ENCODE measurements at places on chromosomes 11 and 22.

- no peak overlapping the region for H3K4me3 ChIP-seq
- no peaks in the 10 kb centered on the region for H3K36me3 ChIP-seq
- H3K27me3 ChIP-seq: no peaks in the 10 kb centered on the region
- peaks cover 27% of the 10 kb centered on the region for H3K4me1 ChIP-seq
- DNase-seq: no peak
These were observed 28.4 kb downstream of the ARFGAP2 start for GRCh38 chr11:47148270-47148669.

DNA sequence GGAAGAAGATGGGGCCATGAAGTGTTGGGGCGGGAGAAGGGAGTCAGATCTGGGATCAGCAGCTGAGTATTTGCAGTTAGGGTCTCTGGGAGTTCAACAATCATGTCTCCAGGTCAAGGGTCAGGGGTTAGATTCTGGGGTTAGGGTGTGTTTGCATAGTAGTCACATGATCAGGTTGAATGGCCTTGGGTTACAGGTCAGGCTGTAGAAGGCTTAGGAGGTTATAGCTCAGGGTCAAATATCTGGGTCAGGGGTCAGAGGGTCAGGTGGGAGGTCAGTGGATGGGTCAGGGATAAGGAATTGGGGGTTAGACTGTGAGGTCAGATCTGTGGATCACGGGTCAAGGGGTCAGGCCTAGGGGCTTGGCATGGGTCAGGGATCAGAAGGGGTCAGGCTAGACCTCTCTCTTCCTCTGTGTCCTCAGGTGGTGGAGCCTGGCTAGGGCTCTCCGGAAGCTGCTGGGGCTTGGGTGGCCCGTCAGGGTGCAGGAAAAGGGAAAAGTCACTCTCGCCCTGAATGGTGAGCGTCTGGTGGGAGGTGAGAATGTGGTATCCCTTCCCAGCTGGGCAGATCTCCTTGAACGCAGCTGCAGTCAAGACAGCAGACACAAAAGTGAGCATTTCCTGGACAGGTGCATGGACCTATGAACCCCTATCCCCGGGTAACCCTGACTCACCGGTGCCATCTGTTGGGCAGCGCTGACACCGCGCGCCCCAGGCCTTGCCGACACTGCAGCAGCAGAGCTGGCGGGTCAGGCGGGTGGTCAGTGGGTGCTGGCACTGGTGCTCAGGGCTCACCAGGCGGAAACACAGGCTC, 6.4 kb downstream of the LTBP3 start:
- no peaks in the 10 kb centered on the region for H3K27me3 ChIP-seq
- no peak overlapping the region for H3K4me3 ChIP-seq
- H3K4me1 ChIP-seq: peaks cover 50% of the 10 kb centered on the region
- H3K36me3 ChIP-seq: peaks cover 63% of the 10 kb centered on the region
- no peak overlapping the region for H3K27ac ChIP-seq

DNA sequence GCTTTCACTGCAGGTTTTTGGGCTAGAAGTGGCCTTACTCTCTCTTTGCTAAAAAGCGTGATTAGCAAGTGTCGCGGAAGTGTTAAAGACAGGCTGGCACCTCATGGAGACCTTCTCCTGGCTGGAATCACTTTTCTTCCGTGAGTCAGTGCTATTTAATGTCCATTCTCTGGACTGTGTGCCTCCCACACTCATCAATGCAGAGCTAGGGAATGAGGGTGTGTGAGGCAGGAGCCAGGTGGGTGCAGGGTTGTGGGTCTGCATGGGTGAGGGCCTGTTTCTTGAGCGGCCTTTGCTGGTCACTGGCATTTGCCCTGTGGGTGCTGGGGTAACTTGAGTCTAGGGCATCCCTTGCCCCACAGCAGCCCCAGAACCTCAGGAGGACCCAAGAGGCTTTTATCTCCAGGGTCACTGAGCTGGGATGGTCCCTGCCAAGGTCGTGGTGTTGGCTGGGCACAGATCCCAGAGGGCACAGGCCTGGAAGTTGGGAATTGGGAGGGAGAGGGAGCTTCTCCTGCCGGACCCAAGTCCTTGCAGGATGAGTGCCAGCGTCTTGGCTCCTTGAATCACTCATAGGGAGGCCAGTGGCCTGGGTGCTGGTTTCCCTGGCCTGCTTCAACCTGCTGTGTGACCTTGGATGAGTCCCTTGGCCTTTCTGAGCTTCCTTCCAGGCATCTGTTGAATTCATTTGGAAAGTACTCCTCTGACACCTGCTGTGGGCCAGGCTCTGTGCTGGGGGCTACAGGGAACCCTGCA, 30.0 kb downstream of the KIAA1671 start:
- peak overlapping the region; percentile 86 for H3K27ac ChIP-seq
- H3K4me3 ChIP-seq: no peak overlapping the region
- DNase-seq: no peak
- H3K36me3 ChIP-seq: no peaks in the 10 kb centered on the region
- no peaks in the 10 kb centered on the region for H3K27me3 ChIP-seq

GRCh38 chr11:21625982-21626381, 566.9 kb upstream of the ANO5 start:
- H3K4me1 ChIP-seq: no peaks in the 10 kb centered on the region
- no peak overlapping the region for H3K4me3 ChIP-seq
- no peaks in the 10 kb centered on the region for H3K27me3 ChIP-seq
- DNase-seq: no peak

- H3K4me3 ChIP-seq: no peak overlapping the region
- H3K27ac ChIP-seq: no peak overlapping the region
These were observed 16.9 kb upstream of the MUC5AC start for GRCh38 chr11:1140642-1141490.

DNA sequence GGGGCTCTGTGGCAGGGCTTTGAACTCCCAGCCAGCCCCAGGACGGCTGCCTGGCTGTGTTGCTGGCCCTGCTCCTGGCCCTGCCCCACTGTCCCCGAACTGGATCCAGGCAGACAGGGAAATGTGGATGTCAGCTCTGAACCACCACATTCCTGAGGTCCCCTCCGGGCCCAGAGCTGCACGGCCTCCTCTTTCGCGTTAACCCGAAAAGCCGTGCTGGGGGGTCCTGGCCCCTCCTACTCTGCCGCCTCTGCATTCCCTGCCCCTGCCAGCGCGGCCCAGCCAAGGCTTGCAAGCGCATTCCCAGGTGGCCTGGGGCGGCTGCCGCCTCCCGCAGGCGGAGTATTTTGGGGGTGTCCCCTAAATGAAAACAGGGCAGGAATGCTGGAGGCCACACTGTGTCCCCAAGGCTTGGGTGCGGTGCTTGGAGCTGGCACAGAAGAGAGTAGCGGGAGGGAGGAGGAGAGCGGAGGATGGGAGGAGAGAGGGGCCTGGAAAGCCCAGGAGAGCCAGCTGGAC, 5.4 kb downstream of the LINC01488 start:
- H3K4me1 ChIP-seq: peaks cover 62% of the 10 kb centered on the region
- H3K36me3 ChIP-seq: no peaks in the 10 kb centered on the region
- DNase-seq: peak; percentile 23
- peak overlapping the region; percentile 48 for H3K27ac ChIP-seq

DNA sequence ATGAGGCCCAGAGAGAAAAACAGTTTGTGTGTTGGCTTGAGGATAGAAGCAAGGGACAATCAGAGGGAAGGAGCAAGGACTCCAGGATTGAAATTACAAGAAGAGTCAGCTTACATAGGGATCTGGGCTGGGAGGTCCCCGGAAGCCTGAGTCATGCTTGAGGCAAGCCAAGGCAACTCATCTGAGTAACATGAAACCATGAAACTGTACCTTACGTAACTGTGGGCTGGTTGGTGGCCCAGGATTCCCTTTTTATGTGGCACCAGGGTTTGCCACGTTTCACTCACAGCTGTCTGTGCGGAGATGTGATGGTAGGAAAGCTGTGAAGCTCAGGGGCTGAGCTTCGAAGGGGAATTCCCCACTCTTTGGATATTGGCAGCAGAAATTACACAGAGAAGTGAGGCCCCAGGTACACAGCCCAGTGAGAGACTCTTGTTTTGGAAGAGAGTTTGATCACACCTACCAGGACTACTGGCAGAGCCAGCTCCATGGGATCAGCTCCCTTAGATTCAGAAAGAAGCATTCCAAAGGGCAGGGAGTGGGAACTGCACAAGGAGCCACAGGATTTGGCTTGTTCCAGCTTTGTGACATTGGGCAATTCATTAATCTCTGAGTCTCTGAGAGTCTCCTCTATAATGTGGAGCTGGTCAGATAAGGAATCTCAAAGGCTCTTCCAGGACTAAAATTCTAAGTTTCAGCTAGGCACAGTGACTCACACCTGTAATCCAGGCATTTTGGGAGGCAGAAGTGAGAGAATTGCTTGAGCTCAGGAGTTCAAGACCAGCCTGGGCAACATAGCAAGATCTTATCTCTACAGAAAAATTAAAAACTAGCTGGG, 7.8 kb downstream of the SLC5A1 start:
- no peaks in the 10 kb centered on the region for H3K36me3 ChIP-seq
- no peak for DNase-seq
- H3K27me3 ChIP-seq: no peaks in the 10 kb centered on the region
- peaks cover 23% of the 10 kb centered on the region for H3K4me1 ChIP-seq
- H3K27ac ChIP-seq: peak overlapping the region; percentile 56

DNA sequence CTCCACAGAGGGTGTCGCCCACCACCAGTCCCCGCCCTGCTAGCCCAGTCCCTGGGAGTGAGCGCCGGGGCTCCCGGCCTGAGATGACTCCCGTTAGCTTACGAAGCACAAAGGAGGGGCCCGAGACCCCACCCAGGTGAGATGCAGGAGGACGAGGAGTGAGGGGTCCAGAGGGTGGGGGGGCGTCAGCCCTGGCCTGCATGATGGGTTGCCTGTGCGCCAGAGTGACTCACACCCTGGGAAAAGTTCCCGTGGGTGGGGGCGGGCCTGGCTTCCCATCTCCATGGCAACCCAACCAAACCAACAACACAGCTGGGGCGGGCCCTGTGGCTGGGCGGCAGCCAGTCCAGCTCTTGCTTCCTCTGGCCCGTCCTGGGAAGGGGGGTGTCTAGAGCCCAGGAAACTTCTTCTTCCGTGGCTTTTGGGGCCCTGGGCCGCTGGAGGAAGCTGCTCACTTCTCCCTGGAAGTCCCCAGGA, 4.5 kb downstream of the GAS2L1 start:
- peak overlapping the region; percentile 97 for H3K27ac ChIP-seq
- H3K27me3 ChIP-seq: peaks cover 27% of the 10 kb centered on the region
- H3K36me3 ChIP-seq: no peaks in the 10 kb centered on the region
- DNase-seq: peak; percentile 95

DNA sequence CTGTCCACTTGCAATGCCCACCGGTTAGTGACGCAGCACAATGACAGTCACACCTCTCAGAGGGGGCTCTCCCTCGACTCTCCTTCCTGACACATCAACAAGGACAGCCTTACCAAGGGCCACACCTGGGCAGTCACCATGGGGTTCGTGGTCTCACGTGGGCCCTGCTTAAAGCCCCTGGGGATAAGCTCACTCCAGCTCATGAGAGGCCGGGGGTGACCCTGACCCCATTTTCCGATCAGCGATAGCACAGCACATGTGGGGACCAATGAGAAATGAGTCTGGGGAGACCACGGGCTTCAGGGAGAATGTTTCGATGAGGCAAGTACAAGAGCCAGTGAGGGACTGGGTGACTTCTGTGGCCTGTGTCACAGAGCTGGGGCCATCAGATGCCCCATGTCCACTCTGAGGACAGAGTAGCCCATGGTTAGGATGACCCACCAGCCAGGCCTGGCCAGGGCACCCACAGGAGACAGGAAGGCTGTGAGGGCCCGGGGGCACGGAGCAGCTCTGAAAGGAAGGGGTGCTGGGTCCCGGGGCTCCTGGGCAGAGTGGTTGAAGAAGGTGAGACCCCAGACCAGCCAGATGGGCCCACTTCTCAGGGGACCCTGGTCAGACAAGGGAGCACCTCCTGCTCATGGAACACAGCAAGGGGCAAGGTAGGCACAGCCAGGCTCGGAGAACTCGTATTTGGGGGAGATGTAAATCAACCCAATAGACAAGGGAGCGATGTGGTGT, 128.8 kb downstream of the MED15 start:
- no peak overlapping the region for H3K27ac ChIP-seq
- H3K4me3 ChIP-seq: no peak overlapping the region
- peaks cover 74% of the 10 kb centered on the region for H3K27me3 ChIP-seq
- no peaks in the 10 kb centered on the region for H3K36me3 ChIP-seq
- H3K4me1 ChIP-seq: no peaks in the 10 kb centered on the region

- peaks cover 11% of the 10 kb centered on the region for H3K4me1 ChIP-seq
- no peak within 1 kb of the TSS for H3K27ac ChIP-seq
- peak within 1 kb of the TSS; percentile 61 for H3K4me3 ChIP-seq
- DNase-seq: peak; percentile 38
These were observed at the start of gene DEUP1 for GRCh38 chr11:93330446-93330984. Gene DEUP1, plus strand, starts transcription at chr11:93330742. Its CDS starts 1,518 bp downstream, at chr11:93332260.

DNA sequence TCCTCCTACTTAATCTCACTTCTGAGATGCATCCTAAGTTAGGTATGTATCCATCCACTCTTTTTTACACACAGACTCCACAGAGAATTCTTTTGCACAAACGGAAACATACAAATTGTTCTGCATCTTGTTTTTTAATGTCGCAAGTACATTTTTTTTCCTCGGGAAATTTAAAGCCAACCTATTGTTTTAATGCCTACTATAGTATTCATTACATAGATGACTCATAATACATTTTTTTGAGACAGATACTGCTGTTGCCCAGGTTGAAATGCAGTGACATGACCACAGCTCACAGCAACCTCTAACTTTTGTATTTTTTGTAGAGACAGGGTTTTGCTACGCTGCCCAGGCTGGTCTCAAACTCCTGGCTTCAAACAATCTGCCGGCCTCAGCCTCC, 90.8 kb upstream of the TMEM45B start:
- no peak overlapping the region for H3K27ac ChIP-seq
- H3K4me3 ChIP-seq: no peak overlapping the region
- H3K4me1 ChIP-seq: no peaks in the 10 kb centered on the region
- peaks cover 68% of the 10 kb centered on the region for H3K27me3 ChIP-seq

DNA sequence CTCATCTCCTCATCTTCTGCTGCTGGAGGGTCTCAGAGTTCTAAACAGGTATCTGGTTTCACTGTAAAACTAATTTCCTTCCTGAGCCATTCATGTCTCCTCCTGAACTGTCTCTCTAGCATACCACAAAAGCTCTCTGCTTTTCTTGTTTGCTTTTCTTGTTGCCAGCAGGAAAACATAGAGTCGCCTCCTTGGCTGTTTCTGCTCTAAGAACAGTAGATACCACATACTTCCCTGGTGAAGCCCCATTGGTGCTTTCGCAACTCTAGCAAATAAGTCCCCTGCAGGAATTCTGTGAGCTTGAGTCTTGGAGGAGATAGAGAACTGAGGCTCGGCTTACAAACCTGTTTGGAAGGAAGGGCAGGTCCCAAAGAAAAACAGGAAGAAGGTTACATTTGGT, 7.0 kb downstream of the DIXDC1 start:
- peaks cover 66% of the 10 kb centered on the region for H3K4me1 ChIP-seq
- H3K4me3 ChIP-seq: no peak overlapping the region
- no peaks in the 10 kb centered on the region for H3K27me3 ChIP-seq
- peak overlapping the region; percentile 8 for H3K27ac ChIP-seq
- no peaks in the 10 kb centered on the region for H3K36me3 ChIP-seq

DNA sequence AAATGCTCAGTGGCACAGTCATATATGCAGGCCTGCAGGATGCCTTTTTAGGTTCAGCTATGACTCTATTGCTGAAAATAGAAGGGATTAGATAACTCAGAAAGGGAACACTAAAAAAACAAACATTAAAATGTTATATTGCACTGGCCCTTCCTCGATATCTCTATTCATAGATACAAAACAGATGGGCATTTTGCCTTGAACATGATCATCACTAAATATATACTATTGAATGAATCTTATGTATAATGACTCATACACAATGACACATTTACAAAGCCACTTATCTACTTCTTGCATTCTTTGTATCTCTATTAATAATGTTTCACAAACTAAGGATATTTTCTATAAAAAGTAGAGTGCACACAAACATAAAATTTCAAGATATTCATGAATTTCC, 2352.8 kb upstream of the RAG2 start:
- no peak overlapping the region for H3K4me3 ChIP-seq
- no peaks in the 10 kb centered on the region for H3K36me3 ChIP-seq
- no peaks in the 10 kb centered on the region for H3K27me3 ChIP-seq
